Activated naive CD8-positive, alpha-beta T cell treated with anti-CD3 and anti-CD28 coated beads for 36 hours (primary cell): ENCODE measurements at places on chromosomes 12 and 14. TPM values are rescaled to one million over a fixed set of nuclear protein-coding genes. Genes with fewer than 3 reads are reported as not detected.

- DNase-seq: no peak
These were observed 1.7 kb upstream of the CHPT1 start for GRCh38 chr12:101695706-101696105.

- no peak for DNase-seq
These were observed 3.8 kb downstream of the KRT73 start for GRCh38 chr12:52614381-52615207.

DNA sequence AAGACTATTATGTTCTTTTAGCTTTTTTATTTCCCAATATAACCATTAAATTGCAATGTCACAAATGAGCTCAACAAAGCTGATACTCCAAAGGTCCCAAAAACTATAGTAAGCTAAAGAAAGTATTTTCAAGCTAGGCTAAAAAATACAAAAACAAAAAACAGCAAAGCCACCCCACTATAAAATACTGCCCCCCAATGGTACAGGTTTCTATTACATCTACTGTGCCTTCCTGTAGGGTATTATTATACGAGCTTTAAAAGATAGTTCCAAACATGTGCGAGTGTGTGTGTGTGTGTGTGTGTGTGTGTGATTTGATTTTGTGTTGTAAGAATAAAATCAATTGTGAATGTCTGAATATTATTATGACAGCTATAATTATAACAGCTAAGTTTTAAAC is 1.1 kb downstream of the IFNG start:
- DNase-seq: no peak

DNA sequence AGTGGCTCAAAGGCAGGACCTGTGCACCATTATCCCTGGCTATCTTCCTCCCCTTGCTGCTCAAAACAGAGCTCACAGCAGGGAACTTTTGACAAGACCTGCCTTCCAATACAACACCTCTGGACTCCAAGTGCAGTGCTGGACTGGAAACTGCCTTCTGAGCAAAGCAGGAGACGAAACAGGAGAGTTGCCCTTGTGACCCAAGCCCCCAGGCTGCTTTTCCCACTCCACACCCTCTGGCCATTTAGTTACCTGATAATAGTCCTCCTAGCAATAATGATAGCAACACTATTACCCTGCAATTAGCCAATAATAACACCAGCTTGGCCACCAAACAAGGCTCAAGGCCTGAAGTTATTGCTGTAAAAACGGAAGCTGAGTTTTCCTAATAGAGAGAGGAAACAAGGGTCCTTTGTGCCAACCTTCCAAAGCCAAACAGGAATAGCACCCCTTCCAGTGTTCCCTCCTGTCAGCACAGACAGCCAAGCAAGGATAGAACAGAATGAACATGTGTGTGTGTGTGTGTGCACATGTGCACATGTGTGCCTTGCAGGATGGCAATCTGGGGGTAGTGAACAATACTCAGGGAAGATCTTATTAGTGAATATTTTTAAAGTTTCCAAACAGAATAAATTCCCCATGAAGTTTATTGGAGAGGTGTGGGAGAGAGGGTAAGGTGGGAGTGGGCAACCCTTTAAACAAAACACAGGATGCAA is 9.2 kb upstream of the KRT73 start:
- no peak for DNase-seq

GRCh38 chr12:89267404-89267803 is 84.9 kb downstream of the DUSP6 start:
- no peak for DNase-seq

- no peak for DNase-seq
These were observed 109.7 kb upstream of the VASH1 start for GRCh38 chr14:76651410-76652055.

DNA sequence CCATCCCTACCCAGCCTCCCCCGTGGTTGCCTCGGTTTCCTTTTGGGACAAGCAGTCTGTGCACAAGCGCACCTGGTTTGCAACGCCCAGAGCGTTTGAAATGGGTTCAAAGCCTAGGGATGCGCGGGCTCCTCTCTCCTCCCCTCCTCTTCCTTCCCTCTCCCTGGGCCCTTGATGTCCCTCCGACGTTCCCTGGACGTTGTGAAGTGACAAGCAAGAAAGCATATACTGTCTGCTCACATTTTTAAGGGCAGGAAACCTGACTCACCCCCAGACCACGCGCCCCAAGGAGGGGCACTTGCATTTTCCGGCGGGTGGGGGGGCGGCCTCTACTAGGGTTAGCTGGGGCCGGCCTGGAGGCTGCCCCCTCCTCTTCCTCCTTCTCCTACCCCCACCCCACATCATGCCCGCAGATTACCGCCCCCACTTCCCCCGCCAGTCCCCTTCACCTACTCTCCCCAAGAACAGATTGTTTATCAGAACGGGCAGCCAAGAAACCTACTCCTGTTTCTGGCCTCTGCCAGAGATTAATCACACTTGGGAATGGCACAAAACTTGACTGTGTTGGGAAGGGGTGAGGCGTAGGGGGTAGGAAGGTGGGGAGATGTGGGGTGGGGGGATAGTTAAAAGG is 9.5 kb upstream of the IRF2BPL start:
- DNase-seq: peak; percentile 60

GRCh38 chr12:89756585-89757398 is 48.2 kb upstream of the ATP2B1 start:
- DNase-seq: peak; percentile 13

DNA sequence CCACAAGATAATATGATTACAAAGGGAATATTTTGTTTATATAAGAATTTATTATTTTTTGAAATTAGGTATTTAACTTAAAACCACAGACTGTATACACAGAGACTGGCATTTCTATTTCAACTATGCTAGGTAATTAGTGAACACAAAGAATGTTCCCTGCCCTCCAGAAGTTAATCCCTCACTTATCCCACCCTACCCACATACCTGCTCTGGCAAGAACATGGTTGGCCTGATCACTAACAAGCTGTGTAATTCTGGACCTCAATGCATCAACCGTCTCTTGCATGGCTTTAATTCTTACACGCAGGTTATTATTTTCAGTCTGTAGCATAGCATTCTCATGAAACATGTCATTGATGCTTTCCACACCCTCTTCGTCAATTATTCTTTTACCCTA is 85.9 kb downstream of the KIF21A start:
- no peak for DNase-seq

DNA sequence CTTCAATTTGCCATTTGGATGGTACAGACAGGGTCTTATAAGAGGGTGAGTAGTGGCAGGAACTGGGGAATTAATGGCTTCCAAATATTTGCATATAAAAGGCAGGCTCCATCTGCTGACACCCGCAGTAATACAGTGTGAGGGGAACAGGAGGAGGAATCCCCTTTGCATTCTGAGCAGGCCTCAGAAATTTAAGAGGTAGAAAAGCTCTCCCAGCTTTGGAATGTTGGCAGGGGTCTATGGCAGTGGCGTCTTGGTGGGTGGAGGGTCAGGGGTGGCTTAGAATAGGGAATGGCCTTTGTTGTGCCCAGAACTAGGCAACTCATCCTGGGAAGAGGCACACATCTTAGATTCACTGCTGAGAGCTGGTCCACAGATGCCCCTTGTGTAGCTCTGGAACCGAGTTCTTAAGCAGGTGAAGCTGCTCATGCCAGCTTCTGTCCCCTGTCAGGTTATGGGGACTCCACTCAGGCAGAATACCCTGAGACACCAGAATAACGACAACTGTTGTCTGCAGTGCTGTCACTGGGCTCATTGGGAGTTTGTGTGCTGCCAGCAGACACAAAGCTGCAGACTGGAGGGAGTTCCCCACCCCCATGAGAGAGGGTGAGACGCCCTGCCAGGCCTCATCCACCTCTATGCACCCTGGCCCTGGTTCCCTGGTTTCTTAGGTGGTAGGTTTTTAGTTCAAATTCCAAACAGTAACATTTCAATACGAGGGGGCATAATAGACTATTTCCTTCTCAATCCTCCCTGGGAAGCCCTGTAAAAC is 190.2 kb downstream of the MON2 start:
- DNase-seq: no peak

DNA sequence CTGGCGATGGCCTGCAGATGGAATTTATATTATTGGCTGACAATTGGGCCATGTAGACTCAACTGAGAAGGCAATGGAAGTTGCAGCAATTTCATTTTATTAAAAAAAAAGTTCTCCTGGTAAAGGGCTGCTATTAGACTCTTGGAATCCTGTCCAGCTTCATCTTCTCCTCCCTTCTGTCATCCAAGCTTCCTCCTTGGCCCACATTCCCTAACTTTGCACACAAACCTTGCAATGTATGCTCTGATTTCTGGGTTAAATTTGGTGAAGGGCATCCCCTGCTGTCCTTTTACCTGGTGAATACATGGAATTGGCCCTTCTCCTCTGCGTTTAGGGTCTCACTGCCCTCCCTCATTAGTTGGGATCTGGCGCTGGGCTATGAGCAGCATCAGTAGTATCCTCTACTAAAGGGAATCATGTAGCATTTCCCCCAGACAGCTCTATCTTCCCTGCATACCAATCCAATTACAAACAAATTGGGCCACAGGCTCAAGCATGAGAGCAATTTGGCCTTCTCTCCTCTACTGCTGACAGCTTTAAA is 336.9 kb downstream of the BMP4 start:
- DNase-seq: no peak

DNA sequence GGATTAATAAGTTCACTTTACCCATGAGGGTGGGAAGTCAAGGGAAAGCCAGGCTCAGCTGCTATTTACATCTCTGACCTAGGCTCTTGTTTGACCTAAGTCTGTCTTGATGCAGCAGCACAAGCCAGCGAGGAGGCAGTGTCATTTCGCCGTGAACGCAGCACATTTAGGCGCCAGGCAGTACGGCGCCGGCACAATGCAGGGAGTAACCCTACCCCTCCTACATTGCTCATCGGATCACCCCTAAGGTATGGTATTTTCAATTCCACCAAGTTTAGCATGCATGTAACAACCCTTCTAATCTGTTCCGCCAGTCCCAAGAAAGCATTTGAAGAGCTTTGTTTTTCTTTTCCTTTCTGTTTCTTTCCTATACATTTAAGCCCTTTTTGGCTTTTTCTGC is 81.2 kb downstream of the PCNX1 start:
- DNase-seq: no peak

DNA sequence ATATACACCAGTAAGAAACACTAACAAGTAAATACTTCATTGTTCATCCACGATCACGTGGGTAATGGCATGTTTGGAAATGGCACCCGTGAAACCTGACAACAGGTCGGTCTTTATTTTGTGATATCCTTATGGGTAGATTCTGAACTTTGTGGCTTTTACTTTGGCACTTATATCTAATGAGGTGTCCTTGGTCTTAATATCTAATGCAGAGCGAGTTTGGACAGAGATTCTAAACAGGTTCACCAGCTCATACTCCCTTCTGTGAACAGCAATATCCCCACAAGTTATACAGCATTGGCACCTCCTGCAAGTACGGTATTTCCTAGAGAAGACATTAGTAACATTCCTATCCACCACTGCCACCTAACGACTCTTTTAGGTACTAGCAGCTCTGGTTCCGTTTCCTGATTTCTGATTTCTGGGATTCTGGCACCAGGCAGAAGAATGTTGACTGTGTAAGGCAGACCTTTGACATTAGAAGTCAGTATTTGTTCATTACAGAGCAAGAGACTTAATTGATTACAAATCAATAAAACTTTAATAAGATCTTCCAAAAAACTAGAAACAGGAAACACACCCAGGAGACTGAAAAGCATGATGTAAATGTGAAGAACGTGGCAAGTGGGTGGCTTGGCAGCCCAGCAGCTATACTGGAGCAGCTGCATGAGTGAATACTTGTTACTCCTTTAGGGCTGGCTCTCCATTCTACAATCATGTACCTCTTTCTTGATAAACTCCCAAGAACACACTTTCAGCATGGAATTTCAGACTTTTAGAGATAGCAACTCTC is 2.5 kb downstream of the ANG start:
- peak; percentile 22 for DNase-seq

CLSTN3 gene
- 17.2 TPM for total RNA-seq

HOXC12 gene
- total RNA-seq: not detected

PTHLH gene
- not detected for total RNA-seq

ZNF410 gene
- total RNA-seq: 53.8 TPM

CREBL2 gene
- total RNA-seq: 13.9 TPM

PTGER2 gene
- total RNA-seq: 23.3 TPM

BEGAIN gene
- total RNA-seq: 5.9 TPM

CCNB1IP1 gene
- total RNA-seq: 70.5 TPM
